ENCODE measurements at places on chromosomes 3 and 15.

GRCh38 chr15:53351373-53351772 lies 408.1 kb downstream of the WDR72 start:
- DNase-seq = peak; percentile 27

- DNase-seq = peak; percentile 2
Observed at GRCh38 chr3:30597131-30597768, 9.2 kb upstream of the TGFBR2 start.

DNA sequence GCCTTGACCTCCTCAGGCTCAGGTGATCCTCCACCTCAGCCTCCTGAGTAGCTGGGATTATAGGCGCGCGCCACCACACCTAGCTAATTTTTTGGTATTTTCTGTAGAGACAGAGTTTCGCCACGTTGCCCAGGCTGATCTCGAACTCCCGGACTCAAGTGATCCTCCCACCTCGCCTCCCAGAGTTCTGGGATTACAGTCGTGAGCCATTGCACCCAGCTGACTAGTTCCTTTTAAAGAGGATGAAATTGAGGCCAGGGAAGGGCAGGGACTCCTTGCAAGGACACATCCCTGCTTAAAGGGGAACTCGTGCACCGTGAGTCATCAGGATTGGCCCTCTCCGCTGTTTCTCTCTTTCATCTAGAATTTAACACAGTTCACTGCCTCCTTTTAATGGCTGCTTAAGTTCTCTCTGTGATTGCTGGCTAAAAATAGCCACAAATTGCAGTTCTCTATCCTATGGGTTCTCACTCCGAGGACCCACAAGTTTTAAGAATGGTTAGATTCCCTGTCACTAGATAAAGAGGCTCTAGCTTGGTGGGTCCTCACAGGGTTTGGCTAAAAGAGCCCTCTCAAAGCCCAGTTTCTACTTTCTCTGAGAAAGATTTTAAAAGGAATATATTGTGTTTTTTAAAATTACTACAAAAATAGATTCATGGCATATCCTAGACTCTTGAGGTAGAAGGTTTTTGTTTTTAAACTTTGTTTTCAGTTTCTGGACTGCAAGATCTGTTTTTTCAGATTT lies 1.4 kb downstream of the CRTAP start:
- DNase-seq = peak; percentile 59

GRCh38 chr15:99402014-99402729 lies 150.9 kb downstream of the LRRC28 start:
- DNase-seq = no peak

- DNase-seq = no peak
Observed at GRCh38 chr15:85545752-85546151, 165.3 kb downstream of the AKAP13 start.

- peak; percentile 68 for DNase-seq
Observed at GRCh38 chr15:48392356-48392755, 61.1 kb downstream of the DUT start.

DNA sequence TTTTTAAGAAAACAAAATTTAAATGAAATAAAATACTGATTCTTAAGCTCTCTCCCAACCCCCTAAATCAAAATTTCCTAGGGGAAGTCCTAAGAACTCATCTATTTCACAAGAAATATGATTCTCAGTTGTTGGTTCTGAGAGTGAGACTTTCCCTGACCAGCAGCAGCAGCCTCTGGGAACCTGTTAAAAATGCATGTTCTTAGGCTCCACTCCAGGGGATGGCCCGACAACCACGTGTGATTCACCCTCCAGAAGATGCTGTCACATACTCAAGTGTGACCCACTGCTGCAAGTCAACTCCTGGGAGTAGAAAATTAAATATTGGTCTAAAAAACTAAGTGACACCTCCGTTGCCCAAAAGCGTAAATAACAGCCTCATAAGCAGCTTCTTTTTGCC lies 343.2 kb upstream of the NR2F2 start:
- no peak for DNase-seq

DNA sequence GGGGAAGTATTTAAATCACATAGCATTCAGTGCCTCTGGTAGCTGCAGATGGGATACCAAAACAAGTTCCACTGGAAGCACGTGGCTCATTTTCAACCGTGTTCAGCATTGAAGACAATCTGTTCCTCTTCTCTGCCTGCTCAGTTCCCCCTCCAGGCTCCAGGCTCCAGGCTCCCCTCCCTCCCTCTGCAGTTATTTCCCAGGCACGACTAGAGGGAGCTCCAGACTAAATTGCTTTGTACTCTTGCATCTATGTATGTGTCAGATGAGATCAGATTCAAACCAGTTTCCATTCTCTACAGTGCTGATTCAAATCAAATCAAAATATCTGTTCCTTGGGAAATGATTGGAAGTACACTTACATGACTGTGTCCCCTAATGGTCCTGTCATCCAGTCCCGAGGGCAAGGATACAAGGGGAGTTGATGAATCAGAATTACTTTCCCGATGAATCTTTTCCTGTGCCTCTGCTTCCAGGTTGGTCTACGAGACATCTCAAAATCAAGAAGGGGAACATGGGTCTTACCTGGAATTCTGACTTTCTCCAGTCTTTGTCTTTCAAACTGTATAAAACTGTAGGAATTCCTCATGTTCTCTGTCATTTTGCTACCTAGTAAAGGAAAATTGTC lies 600.5 kb downstream of the EDEM1 start:
- peak; percentile 54 for DNase-seq

DNA sequence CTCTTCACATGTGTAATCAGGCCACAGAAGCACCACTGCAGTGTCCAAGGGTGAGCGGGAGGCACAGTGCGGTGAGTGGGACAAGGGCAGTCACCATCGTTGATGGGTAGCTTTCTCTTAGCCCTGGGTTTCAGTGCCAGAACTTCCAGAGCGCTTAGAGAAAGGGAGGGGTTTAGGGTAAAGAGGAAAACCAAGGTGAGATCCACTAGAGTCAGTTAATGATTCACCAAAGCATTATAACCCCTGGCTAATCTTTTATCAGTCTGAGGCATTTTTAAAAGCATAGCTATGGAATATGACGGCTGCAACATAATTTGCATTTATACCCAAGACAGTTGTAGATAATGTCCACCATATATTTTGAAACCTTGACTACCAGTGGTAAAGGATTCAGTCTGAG lies 94.8 kb downstream of the SHQ1 start:
- DNase-seq = no peak

DNA sequence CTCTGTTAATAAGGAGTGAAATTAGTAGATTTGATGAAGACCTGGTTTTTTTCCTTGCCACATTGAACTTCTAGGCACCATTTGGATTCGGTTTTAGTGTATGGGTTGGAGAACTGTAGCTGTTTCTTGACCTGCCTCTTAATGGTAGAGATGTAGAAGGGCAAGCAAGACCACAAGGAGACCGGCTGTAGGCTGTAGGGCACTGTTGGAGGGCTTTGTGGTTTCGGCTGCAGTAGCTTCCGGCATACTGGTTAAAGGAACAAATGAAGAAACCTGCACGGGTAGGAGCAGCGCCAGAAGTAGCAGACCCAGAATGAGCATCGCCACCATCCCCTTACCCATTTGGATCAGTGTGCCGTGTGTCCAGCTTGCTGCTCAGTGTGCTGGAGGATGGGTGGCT lies 7.9 kb downstream of the PCLAF start:
- no peak for DNase-seq

DNA sequence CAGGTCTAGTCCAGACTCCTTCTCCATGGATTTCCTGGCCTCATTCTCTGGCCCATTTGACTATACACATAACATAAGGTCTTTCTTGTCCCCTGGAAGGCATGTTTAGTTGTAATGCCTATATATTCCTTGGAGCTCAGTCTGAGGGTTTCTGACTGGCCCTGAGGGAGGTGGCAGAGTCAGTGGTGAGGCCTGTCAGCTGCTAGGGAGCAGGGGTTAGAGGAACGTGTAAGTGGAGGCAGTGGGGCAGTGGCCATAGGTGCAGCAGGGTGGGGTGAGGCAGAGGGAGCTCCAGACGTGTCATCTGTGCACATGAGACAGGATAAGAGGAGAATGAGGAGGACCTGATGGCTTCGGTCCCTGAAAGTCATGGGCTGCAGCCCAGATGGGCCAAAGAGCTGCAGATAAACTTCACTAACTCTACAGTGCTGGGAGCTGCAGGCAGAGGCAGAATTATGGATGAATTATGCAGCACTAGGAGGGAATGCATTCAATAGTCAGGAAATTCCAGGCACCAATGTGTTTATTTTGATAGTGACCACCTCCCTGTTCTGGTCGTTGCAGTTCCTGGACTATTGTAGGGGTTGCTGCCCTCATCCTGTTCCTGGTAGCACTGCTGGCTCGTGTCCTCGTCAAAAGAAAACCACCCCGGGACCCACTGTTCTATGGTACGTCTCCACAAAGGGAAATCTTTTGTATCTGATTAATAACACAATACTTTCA lies 4.9 kb downstream of the TM6SF1 start:
- DNase-seq = no peak

DNA sequence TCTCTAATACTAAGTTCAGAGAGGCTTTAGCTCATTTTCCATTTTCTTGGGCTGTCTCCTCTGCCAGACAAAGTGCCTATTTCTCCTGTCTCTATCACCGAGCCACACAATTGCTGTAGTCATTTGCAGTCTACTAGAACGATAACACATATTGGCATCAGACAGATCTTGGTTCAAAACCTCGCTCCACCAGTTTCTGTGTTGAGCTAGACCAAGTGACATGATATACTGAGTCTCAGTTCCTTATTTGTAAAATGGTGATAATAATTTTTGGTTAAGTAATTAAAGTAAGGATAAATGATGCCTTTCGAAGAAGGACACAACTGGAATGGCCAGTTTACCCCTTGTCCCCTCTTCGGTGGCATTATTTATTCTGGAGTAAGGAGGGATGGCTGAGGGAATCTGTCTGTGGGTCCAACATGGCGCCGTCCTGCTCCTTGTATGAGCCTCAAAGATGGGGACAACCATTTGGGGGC lies 398 bp upstream of the RAB7A start:
- DNase-seq = no peak

- DNase-seq = peak; percentile 48
Observed at GRCh38 chr3:122992676-122993075, 34.9 kb downstream of the SEMA5B start.

- DNase-seq = no peak
Observed at GRCh38 chr15:82799183-82799841, 6.6 kb downstream of the FSD2 start.

DNA sequence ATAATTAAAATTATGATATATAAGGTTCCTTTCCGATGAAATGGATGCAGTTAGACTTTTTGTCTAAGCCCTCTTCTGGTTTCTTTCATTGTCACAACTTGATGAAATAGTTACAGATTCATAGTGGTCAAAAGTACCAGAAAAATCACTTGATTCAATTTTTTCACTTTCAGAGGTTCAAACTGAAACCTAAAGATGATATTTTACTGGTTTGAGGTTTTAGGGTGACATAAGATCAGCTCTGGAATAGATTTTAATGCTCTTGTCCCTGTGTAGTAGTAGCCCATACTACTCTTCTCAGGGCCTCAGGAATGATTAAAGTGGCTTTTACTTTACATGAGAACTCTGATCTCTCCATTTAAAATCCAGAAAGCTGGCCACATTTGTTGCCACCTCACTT lies 479.1 kb upstream of the ZNF717 start:
- DNase-seq = no peak

GRCh38 chr15:66832664-66833063 lies 130.6 kb downstream of the SMAD6 start:
- peak; percentile 71 for DNase-seq

- no peak for DNase-seq
Observed at GRCh38 chr3:98136631-98137030, 6.1 kb downstream of the OR5H1 start.

- DNase-seq = no peak
Observed at GRCh38 chr3:66028457-66028856, 10.3 kb downstream of the MAGI1 start.

DNA sequence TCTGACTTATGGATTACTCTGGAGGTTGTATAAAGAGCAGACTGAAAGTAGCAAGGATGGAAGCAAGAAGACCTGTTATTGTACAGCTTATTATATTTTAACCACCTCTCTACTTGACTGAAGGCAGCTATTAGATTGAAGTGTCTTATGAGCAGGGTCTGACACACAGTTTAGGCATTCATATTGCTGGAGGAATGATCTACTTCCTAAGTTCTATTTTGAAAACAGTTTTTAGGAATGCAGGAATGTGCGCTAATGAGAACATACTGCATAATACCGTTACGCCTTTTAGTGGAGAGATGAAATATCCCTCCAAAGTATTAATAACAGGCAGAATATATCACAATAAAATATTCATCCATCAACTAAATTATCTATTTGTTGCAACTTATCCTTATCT lies 193.3 kb downstream of the ISL2 start:
- no peak for DNase-seq

DNA sequence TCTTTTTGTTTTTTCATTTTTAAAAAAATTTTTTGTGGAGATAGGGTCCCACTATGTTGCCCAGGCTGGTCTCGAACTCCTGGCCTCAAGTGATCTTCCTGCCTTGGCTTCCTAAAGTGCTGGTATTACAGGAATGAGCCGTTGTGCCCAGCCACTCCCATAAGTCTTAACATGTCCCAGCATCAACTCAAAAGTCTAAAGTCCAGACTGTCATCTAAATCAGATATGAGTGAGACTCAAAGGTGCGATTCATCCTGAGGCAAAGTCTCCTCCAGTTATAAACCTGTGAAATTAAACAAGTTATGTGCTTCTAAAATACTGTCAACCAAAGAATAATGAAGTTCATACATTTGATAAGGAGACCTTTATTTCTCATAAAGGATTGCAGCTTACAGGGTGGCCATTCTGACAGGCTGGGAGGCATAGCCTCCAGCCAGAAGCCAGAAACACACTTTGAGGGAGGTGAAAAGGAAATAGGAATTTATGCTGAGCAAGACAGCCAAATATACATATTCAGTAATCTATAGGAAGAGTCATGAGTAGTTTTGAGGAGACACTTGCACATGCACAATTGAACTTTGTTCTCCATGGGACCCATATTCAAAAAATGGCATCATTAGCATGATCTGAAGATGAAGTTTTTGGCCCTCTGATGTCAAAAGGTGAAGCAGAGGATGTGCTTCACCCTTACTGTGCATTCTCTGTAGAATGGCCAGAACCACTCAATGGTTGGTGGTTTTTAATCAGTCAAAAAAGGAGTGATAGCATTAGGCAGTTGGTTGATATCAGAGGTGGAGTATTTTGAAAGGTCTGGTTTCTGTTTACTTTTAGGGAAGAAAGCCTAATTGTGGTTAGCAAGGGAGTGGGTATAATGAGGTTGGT lies 11.0 kb upstream of the ZNF662 start:
- no peak for DNase-seq

DNA sequence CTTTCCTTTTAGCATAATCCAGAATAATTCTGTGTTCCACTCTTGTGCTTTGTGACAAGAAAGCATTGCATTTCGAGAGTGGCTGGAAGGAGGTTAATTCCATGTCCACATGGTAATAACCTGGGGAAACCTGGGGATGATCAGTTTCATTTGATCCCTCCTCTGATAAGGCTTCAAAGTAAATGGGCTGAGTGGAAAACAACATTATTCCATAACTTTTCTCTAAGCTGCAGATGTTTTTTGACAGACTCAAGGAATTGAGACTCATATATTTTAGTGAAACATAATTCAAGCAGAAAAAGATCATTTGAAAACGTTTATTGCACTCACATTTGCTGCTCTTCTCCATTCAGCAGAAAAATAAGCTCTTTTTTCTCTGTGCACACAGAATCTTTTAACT lies 44.6 kb downstream of the ROBO2 start:
- no peak for DNase-seq

GRCh38 chr15:58307313-58307961 lies 124.4 kb upstream of the LIPC start:
- peak; percentile 90 for DNase-seq

- no peak for DNase-seq
Observed at GRCh38 chr3:196694941-196695848, 16.9 kb downstream of the CEP19 start.

Measured in NCI-H69 (cell line).